ENCODE measurements at places on chromosomes 12 and 14.

GRCh38 chr12:16506394-16506793, 99.6 kb downstream of the LMO3 start:
- DNase-seq, result no peak

- peak; percentile 30 for DNase-seq
Measured at GRCh38 chr12:57031138-57031725, 14.9 kb upstream of the TAC3 start.

DNA sequence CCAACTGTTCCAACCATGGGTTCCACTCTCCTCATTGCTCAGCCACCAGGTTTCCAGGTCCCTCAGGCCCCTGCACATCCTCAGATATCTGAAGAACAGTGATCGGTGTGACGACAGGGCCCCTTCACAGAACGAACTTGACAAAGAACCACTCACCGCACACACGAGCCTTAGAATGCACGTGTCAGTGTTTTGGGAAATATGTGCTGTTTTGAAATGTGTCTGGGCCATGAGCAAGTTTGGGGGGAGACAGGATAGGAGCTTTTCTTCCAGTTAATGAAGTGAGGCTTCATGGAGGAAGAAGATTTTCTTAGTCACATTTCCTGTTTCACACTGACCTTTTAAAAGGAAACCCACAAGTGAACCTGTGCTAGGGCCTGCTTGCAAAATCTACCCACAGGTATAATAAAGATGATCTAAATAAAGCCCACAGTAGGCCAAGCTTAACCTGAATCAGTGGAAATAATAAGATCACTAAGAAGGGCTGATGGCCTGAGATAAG, 58.6 kb downstream of the ZFP36L1 start:
- DNase-seq, result peak; percentile 56

DNA sequence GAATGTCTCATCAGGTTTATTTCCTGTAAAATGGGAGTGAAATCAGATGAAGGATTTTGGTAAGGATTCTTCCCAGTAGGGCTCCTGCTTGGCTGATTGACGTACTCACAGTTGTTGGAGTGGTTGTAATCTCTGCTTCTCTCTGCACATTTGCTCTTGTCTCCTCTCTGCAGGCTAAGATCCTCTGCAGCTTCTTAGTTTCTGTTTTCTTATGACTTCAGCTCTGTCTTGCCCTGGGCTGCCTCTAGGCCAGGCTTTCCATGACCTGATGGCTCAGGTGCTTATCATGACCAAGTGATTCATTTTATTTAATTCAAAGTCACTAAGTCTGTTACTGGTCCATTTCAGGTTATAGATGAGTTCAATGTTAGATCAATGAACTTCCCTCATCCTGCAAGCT, 394.5 kb upstream of the DDHD1 start:
- no peak for DNase-seq

GRCh38 chr12:117968151-117968789, 520 bp downstream of the KSR2 start:
- DNase-seq, result no peak

GRCh38 chr12:126869644-126870043, 1397.3 kb upstream of the TMEM132C start:
- DNase-seq, result no peak

DNA sequence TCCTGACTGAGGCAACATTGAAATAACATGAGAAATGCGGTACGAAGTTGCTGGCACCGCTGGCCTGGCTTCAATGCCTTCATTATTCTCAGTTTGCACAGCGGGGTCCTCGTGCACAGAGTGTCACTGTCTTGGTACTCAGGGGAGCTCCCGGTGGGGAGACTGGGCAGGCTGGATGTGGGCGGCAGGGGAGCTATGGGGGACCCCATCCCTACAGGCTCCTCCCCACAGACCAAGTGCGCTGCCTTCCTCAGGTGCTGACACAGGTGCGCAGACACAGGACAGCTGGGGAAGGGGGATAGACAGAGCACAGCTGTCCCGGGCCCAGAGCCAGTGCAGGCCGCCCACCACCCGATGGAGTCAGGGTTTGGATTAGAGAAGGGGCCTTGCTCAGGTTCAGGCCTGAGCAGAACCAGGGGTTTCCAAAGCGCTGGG, 270.1 kb downstream of the ADGRD1 start:
- no peak for DNase-seq

DNA sequence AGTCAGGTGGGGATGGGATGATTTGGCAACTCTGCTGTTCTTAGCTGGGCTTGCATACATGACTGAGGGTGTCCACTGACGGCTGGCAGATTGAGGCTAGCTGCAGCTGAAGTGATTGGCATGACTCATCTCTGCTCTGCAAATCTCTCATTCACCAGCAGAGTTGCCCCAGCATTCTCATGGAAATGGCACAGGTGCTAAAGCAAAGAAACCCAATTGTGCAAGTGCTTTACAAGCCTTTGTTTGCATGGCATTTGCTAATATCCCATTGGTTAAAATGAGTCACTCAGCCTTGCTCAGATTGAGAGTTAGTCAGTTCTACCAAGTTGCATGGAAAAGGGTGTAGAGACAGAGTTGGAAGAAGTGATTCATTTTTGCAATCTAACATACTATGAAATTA, 389.7 kb upstream of the FAR2 start:
- DNase-seq, result no peak

DNA sequence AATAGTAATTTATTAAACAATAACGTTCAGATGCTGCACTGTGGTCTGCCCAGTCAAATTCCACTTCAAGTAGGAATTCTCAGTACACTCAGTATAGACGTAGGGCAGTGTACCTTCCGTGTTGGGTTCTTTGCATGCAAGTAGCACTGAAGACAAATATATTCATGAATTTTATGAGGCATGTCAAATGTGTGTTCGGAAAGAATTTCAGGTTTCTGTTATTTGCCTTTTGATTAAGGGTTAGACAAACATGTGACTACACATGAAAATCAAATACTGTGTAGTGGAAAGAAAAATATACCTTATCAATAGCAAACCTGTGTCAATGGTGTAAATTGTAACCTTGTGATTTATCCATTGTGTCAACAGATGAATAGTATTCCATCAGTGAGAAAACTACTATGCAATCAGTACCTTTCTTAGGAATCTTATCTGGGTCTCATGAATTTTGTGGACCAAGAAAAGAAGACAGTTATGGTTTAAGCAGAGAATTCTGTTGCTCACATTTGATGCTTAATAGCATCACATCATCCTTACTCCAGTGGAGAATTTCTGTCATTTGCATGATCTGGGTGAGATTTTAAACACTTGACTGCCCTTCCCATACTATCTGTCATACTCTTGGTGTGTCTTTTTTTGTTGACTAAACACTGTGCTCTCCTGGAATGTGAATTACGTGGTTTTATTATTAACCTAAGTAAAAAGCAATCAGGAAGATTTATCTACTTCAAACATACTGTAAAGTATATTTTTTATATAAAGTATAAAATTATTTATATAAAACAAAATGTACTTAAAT, 13.3 kb downstream of the TMEM260 start:
- no peak for DNase-seq

- DNase-seq, result no peak
Measured at GRCh38 chr12:122722387-122722786, 5.8 kb upstream of the HCAR3 start.

DNA sequence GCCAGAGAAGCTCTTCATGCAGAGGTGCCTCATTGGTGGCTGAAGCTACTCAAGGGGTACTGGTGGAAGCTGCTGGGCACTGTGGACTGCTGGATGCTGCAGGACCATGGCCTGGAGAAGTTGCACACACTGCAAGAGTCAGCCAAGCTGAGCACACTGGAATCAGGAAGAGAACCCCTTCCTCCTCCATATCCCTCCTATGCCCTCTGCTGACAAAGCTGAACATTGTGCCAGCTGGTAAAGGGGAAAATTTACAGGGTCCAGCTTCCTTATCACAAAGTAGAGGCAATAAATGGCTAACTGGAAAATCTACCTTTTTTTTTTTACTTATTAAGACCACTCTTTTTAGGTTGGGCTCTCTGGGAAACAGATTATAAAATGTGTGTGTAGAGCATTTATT, 6.5 kb downstream of the CCDC175 start:
- DNase-seq, result no peak

DNA sequence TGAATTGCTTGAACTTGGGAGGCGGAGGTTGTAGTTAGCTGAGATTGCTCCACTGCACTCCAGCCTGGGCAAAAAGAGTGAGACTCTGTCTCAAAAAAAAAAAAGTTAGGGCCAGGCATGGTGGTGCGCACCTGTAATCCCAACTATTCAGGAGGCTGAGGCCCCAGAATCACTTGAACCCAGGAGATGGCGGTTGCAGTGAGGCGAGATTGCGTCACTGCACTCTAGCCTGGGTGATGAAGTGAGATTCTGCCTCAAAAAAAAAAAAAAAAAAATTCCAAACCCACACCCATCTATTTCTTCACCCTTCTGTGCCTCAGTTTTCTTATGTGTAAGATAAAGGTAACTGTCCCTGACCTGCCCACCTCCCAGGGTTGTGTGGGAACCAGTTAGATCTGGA, 11.0 kb upstream of the MLXIP start:
- DNase-seq, result no peak

- DNase-seq, result no peak
Measured at GRCh38 chr14:78005325-78005724, 164.8 kb upstream of the NRXN3 start.

DNA sequence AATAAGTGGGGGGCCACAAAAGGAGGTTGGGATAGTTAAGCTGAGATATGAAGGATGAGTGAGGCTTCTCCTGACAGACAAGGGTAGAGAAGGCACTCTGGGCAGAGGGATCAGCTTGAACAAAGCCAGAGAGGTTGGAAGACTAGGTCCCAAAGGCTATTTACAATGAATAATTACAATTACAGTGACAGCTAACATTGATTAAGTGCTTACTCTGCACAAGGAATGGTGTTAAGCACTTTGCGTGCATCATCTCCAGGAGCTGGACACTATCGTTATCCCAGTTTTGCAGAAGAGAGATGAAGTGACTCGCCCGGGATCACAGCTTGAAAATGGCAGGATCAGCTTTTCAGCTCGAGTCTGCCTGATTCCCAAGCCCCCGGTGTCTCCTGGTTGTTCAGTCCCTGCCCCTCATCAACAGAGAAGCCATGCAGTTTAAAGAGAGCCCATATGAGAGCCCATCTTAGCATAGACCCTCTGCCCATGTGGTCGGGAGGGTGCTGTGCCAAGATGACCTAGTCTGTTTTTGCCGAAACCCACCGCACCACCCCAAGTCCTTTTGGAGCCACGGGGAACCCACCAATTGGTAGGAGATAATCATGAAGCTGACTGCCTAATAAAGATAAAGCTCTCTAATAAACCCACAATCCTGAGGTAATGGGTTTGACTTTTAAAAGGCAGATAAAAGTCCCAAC, 89.9 kb upstream of the HSPB8 start:
- DNase-seq, result no peak

DNA sequence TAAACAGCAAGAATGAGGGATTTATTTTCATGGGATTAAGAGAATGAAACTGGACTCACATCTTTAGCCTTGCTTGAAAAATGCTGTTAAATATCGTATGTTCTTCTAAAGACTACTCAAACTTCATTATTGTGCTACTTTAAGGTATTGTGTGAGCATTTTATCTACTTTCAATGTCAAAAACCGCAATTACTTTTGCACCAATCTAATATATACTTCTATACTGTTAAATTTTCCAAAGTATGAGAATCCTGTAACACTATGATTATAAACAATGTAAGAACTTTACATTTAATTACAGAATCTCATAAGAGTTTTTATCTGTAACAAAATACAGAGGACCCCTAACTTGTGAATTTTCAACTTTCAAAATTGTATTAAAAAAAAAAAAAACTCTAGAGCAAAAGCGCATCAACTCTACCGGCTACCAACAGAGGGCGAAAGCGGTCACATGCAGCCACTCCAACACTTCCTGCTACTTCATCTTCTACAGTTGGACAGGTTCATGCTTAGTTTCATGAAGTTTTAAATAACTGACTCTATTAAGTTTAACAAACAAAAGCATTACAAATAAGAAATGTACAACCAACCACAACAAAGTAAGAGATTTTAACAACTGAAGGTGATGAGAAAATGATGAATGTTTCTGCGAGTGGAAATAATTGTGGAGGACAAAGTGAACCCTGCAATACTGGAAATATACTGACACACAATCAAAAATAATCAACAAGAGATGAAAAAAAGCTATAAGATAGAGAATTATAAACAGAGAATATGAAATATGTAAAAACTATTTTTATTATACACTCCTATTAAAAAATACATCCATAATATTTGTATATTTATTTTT, 210.9 kb downstream of the MED13L start:
- peak; percentile 50 for DNase-seq

DNA sequence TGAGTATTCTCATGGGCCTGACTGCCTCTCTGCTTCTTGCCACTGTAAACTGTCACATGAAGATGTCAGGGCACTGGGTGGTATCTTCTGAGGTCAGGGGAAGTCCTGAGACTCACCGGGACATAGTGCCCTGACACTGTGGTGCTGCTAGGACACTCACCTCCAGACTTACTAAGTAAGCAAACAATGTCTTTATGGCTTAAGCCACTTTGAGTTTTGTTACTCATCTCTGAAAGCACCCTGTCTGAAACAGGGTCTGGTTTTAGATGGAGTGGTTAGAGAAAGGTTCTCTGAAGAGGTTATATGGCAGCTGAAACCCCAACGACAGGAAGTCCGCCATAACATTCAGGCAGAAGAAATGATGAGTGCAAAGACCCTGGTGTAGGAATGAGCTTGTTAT, 22.7 kb downstream of the GPR19 start:
- DNase-seq, result no peak

DNA sequence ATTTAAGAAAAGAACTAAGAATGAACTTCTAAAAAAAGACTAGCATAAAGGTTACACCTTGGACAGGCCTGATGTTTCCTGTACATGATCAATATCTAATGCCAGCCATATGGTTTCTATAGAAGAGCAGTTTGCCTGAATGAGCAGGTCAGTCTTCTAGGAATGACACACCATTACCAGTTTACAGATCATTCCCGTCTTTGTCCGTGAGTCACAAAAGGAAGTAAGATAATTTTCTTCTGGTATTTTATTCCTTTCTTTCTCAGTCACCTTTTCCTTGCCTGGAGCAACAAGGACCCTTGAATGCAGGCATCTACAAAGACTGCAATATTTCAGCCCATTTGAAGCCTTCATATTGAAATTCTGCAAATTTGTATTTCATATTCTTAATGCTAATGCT, 44.6 kb upstream of the CNTN1 start:
- DNase-seq, result no peak

DNA sequence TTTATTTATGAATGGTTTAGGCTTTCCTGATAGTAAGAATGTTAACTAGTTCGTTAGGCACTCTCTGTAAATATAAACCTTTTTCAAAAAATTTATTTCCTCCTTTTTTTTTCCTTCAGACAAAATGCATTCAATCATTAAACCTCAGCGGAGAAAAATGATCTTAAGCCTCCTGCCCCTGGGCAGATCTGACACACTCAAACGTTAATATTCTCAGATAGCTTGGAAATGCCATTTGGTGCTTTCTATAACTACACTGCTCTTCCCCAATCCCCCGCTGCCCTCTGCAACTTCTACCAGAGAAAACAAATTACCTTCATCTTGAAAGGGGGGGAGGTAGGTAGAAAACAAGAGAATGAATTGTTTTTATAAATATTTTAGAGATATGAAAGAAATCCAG, 521.2 kb downstream of the MED13L start:
- DNase-seq, result no peak

Measured in CD4-positive, alpha-beta T cell treated with Interleukin-6 at 100 ng/mL for 8 hours (primary cell).